ENCODE measurements at places on chromosomes 12 and 14. TPM values are rescaled to one million over a fixed set of nuclear protein-coding genes. Genes with fewer than 3 reads are reported as not detected.

DNA sequence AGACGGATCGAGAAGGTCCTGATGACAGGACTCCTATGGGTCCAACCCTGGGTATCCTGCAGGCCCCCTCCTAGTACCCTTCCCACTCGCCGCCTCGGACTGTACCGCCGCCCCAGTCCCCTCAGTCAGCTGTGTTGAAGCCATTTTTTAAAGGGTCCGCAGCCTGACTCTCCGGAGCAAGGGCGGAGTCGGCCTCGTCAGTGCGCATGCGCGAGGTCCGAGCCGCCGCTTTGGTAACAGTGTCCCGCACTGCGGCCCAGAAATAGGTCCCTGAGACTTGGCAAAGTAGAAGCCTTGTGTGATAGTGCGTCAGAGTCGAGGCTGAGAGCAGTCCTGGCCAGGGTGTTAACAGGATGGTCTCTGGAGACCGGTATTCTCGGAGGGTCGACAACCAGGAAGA, 769.0 kb upstream of the ALG10B start:
- no peak for DNase-seq

DNA sequence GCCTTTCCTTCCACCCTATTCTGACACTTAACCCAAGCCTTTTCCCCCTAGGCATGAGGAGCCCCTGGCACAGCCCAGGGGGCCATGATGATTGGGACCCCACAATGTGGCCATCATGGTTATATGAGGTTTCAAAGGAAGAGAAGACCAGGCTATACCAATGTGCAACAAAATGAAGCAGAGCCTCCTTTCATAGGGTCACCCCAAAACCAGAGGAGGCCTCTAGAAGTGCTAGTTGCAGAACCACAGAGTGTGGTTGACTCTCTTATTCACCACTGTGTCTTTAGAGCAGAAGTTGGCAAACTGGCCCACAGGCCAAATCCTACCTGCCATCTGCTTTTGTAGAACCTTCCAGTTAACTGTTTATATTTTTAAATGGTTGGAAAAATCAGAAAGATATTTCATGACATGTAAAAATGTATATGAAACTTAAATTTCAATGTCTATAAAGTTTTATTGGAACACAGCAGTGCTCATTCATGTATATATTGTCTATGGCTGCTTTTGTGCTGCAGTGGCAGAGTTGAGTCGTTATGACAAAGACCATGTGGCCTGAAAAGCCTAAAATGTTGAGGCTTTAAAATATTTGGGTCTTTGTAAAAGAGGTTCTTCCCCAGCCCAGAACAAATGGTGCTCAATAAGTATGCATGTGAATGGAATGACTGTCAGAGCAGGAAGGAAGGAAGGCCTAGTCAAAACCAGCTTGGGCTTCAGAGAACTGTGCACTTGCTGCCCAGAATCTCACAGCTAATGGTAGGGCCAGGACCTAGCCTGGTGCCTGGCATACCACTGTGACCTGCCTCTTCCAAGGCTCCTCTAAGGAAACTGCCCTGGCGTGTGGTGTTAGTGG, 49.2 kb downstream of the SUSD6 start:
- DNase-seq, result no peak

- no peak for DNase-seq
Observed at GRCh38 chr12:86914721-86915120, 658.5 kb upstream of the MGAT4C start.

The C14orf132 gene
- 1.5 TPM for total RNA-seq

The GPRC5A gene
- total RNA-seq, result 1.7 TPM

The SIX6 gene
- not detected for total RNA-seq

The EAPP gene
- total RNA-seq, result 16.7 TPM
